ENCODE measurements at places on chromosomes 3 and 15.

GRCh38 chr3:135844386-135844785 is 121.1 kb upstream of the PPP2R3A start:
- no peak overlapping the region for H3K27ac ChIP-seq
- no peaks in the 10 kb centered on the region for H3K27me3 ChIP-seq
- no peak for DNase-seq
- H3K36me3 ChIP-seq: no peaks in the 10 kb centered on the region
- H3K4me3 ChIP-seq: no peak overlapping the region

DNA sequence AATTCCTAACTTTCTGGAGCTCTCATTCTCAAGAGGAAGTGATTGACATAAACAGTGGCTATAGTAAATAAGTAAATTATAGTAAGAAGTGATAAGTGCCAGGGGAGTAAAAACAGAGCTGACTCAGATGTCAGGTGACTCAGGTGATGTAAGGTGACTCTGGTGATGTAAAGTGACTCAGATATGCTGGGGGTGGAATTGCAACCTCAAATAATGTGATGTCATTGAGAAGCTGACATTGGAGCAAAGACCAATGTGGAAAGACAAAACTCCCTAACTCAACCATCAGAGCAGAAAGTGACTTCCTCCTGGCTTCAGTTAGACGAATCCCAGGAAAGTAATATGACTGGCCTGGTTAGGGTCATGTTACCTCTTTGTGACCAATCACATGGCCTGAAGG is 144.2 kb upstream of the SNTN start:
- H3K4me3 ChIP-seq: no peak overlapping the region
- no peak for DNase-seq
- no peak overlapping the region for H3K27ac ChIP-seq
- H3K4me1 ChIP-seq: no peaks in the 10 kb centered on the region
- H3K27me3 ChIP-seq: no peaks in the 10 kb centered on the region
- no peaks in the 10 kb centered on the region for H3K36me3 ChIP-seq

DNA sequence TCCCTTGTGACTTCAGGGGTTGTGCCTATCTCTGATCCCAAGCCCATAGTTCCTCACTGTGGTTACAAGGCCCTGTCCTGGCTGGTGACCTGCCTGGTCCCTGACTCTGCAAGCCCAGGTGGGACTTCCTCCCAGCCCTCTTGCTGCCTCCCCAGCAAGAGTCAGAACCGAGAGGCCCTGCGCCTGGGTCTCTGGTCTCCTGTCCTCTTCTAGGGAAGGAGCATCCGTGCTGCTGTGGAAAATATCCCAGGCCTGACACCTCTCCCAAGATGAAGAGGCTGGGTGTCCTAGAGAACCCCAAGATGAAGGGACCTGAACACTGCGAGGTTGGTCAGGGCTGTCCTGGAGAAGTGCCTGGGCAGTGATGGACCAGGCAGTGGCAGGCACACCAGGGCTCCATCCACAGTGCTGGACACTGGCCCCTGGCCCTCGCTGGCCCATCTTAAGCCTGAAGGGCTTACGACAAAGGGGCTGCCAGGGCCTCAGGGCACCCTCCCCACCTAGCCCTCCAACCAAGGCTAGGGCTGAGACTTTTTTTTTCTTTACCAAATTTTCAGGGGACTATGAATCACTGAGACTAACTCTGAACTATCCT is 32.7 kb downstream of the PTH1R start:
- DNase-seq: no peak
- peaks cover 2% of the 10 kb centered on the region for H3K27me3 ChIP-seq
- no peaks in the 10 kb centered on the region for H3K36me3 ChIP-seq

DNA sequence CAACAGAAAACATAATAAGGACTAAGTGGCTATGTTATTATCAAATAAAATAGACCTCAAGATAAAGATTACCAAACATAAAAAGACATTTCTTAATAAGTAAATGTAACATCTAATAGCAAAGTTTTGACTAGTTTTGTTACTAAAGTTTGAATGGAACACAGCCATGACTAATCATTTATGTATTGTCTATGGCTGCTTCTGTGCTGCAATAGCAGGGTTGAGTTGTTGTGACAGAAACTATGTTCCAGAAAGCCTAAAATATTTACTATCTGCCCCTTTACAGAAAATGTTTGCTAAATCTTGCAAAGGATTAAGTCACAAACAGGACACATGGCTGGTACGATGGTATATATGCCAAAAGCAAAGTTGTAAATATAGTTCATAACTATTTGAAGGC is 37.9 kb upstream of the MYH15 start:
- H3K27me3 ChIP-seq: no peaks in the 10 kb centered on the region
- no peaks in the 10 kb centered on the region for H3K36me3 ChIP-seq
- no peak overlapping the region for H3K4me3 ChIP-seq
- no peaks in the 10 kb centered on the region for H3K4me1 ChIP-seq
- peak; percentile 15 for DNase-seq

GRCh38 chr3:41075975-41076374 is 123.3 kb upstream of the CTNNB1 start:
- no peaks in the 10 kb centered on the region for H3K36me3 ChIP-seq
- H3K27me3 ChIP-seq: no peaks in the 10 kb centered on the region
- H3K4me3 ChIP-seq: no peak overlapping the region
- H3K4me1 ChIP-seq: no peaks in the 10 kb centered on the region
- DNase-seq: no peak

Measured in IMR-90 (cell line).